ENCODE measurements at places on chromosomes 5 and 9. TPM values are rescaled to one million over a fixed set of nuclear protein-coding genes. Genes with fewer than 3 reads are reported as not detected.
A peak's percentile ranks its signal among the peaks of the same experiment; 100 is the strongest.

GRCh38 chr9:135299651-135300345, 179.8 kb upstream of the PPP1R26 start:
- no peak for DNase-seq

DNA sequence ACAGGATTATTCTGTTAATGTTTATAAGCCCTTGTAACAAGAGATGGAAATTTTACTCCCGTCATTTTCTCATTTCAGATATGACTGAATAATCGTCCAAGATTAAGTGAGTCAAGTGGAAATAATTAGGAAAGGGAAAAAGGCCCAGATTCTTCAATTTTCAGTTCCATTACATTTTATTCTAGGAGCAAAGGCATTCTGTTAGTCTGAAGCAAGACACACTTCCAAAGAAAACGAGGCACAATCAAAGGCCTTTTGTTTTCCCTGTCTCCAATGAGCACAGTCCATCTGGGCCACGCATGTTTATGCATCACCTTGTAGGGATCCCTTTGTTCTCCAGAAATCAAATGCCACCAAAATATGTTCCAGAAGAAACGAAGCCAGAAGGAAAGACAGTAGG, 382.9 kb upstream of the RFX3 start:
- no peak for DNase-seq

GRCh38 chr9:18890372-18890771, 142.6 kb downstream of the SAXO1 start:
- DNase-seq: no peak

DNA sequence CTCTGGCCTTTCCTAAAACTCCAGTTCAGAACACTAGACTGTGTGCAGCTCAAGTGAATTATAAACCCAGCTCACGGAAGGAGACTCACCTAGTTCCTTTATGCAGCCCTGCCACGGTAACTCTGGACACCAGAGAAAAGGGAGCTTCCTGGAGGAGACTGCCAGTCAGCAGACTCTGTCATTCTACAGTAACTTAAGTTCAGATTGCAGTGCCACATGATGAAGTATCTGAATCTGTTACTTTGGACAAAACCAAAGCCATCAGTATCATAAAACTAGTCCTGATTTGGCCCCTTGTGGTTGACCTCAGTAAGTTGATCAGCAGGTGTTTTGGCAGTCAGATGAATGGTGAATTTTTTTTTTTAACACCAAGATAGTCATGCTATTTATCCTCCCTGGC, 2.7 kb downstream of the MTRR start:
- DNase-seq: no peak

GRCh38 chr9:114616684-114617520, 5.8 kb downstream of the TMEM268 start:
- DNase-seq: no peak

- no peak for DNase-seq
Measured at GRCh38 chr5:53403758-53404157, 76.7 kb upstream of the FST start.

GRCh38 chr5:111584651-111585050, 72.3 kb upstream of the STARD4 start:
- DNase-seq: no peak

- DNase-seq: no peak
Measured at GRCh38 chr9:6680797-6681146, 35.2 kb upstream of the GLDC start.

- DNase-seq: peak; percentile 24
Measured at GRCh38 chr5:32450952-32451351, 6.4 kb upstream of the ZFR start.

- DNase-seq: no peak
Measured at GRCh38 chr5:179124853-179125788, 64.9 kb downstream of the ZNF354C start.

GRCh38 chr5:112643339-112643971, 94.2 kb upstream of the APC start:
- no peak for DNase-seq

GRCh38 chr5:7717691-7718090, 133.2 kb downstream of the CFAP90 start:
- DNase-seq: no peak

GRCh38 chr9:114371973-114372917, 15.5 kb downstream of the AKNA start:
- no peak for DNase-seq

GRCh38 chr5:150342583-150342982, 14.9 kb upstream of the TCOF1 start:
- DNase-seq: no peak

The SPATA24 gene
- 10.4 TPM for total RNA-seq

The SEC16A gene
- total RNA-seq: 43.5 TPM

The FOXE1 gene
- total RNA-seq: not detected

The LCN10 gene
- not detected for total RNA-seq

The CTNND2 gene
- total RNA-seq: not detected

The ODF2 gene
- total RNA-seq: 36.0 TPM
